ENCODE measurements at places on chromosomes 4 and X. TPM values are rescaled to one million over a fixed set of nuclear protein-coding genes. Genes with fewer than 3 reads are reported as not detected.

Gene BTK
- not detected for polyA plus RNA-seq

Gene SPANXC
- not detected for polyA plus RNA-seq

Gene FRAS1
- polyA plus RNA-seq, result 1.3 TPM

Gene ZNF630
- 0.76 TPM for polyA plus RNA-seq

Gene PROM1
- not detected for polyA plus RNA-seq

Gene DMRTC1
- not detected for polyA plus RNA-seq

Gene CCDC160
- polyA plus RNA-seq, result not detected

Gene TASL
- not detected for polyA plus RNA-seq

Gene DMD
- 1.2 TPM for polyA plus RNA-seq

Gene SLC10A7
- 3.3 TPM for polyA plus RNA-seq

Gene BMP15
- not detected for polyA plus RNA-seq

Gene GPM6B
- polyA plus RNA-seq, result 0.01 TPM

Gene GPC3
- 0.06 TPM for polyA plus RNA-seq

- DNase-seq, result no peak
Observed at GRCh38 chrX:87874043-87874442, 356.4 kb downstream of the KLHL4 start.

DNA sequence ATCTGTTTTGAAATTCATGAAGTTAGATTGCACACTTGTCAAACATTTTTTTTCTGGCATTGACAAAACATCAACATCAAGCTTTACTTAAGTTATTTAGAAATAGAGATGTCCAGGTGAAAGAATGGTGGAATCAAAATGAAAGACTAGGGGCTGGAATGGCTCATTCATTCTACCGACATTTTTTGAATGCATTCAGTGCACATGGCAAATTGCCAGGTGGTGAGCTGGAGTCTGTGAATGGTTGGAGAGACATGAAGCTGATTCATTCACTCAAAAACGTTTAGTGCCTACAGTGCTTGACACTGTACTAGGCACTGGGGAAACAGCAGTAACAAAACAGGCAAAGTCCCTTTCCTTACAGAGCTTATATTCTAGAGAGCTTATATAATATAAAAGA lies 292.4 kb downstream of the PPP1R2C start:
- DNase-seq, result peak; percentile 20

DNA sequence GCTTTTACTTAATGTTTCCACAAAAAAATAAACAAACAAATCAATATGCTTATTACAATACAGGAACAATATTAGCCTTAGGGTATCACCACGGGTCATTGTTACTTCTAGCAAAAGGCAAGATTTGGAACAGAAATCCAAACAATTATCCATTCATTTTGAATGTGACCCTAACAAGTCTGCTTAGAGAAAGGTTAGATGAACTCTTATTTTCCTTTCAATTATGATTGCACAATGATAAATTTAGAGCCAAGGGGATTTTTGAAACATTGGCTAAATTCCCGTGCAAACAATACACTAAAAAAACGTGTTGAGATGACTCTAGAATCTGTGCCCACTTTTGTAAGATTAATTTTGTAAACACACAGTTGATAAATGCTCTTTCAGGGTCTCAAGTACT lies 474.7 kb downstream of the PCDH7 start:
- DNase-seq, result no peak

DNA sequence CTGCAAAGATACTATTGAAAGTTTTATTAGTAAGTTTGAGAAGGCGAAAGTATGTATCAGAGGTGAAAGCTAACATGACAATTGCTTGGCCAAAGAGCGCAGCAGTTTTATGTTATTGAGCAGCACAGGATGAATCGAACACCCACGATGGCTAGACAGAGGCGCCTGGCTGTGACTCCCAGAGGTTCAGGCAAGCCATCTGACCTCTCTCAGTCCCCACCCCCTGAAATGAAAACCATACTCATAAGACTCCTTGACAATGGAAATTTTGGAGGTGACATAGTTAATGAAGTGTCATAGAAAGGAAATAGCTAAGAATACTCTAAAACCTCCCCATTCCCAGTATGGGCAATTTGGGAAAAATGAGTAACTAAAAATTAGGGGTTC lies 70.6 kb downstream of the MGST2 start:
- no peak for DNase-seq

- DNase-seq, result no peak
Observed at GRCh38 chrX:132819711-132820264, 138.6 kb downstream of the HS6ST2 start.

GRCh38 chr4:62070291-62070852 lies 870.2 kb downstream of the ADGRL3 start:
- DNase-seq, result no peak

- no peak for DNase-seq
Observed at GRCh38 chr4:171629737-171630136, 183.5 kb upstream of the GALNTL6 start.

DNA sequence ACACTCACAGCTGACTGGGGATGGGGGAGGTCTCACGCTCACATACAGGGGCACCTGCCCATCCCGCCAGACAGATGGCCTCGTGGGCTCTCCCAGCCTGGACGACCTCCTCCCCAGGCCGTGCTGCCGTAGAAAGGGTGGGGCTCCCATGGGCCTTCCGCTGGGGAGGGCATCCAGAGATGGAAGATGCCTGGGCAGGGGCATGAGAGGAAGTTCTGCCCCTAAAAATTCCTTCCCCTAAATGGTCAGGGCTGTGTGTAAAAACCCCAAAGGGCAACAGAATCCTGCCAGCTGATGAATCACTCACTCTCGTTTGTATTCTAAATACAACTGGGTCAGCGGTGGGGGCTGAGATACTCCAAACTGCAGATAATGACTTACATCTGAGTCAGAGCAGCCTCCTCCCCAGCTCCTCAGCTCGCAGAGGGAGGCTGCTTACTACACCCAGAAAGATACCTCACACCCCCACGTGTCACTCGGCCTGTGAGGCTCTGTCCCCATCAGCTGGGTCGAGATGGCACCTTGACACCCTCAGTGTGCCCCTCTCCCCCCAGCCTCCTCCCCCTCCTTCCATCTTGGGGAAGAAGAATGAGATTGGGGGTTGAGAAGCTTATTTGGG lies 10.1 kb downstream of the WDR1 start:
- peak; percentile 96 for DNase-seq

- DNase-seq, result no peak
Observed at GRCh38 chrX:138519296-138519695, 192.2 kb downstream of the FGF13 start.

DNA sequence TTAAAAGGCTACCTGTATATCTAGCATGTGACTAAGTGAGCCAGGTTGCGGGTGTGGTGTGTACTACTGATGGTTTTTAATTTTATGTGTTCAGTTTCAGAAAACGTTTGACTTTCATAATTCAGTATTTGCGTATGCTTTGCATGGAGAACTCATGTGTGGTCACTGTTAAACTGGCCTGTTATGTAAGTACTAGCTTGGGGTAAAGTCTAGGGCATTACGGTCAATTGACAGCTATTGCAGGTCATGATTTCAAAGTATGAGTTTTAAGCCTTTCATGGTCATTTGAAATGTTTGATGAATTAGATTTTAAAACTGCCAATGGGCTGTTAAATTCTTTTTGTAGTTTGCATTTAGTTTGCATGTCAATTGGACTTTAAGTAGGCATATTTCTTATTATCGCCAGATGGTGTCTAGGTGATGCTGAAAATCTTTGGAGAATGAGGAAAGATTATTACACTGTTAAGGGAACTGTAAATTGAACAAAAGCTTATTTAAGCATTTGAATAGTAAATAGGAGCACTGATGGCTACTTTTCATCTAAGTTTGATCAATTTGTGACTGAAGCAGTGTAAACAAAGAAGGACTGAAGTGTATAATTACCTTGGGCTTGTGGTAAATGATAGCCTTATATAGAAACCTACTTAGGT lies 563.4 kb downstream of the DACH2 start:
- no peak for DNase-seq

DNA sequence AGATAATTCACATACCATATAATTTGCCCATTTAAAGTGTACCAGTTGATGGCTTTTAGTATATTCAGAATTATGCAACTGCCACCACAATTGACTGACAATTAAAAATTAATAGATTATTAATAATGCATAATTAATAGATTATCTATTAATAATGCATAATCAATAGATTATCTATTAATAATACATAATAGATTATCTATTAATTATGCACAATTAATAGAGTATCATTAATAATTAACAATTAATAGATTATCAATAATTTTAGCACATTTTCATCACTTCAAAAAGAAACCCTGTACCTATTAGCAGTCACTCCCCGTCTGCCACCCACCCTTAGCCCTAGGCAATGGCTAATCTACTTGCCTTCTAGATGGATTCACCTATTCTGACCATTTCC lies 108.6 kb upstream of the NR3C2 start:
- no peak for DNase-seq

DNA sequence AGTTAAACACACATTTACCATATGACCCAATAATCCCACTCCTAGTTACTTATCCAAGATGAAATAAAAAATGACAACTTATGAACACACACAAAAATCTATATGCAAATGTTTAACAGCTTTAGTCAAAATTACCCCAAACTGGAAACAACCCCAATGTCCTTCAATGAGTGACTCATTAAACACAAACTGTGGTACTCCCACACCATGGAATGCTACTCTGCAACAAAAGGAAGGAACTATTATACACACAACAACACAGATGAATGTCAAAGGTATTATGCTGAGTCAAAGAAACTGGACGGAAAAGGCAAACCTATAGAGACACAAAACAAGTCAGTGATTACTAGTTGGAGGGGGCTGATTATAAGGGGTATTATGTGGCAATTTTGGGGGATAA lies 40.5 kb downstream of the MED14 start:
- peak; percentile 9 for DNase-seq

DNA sequence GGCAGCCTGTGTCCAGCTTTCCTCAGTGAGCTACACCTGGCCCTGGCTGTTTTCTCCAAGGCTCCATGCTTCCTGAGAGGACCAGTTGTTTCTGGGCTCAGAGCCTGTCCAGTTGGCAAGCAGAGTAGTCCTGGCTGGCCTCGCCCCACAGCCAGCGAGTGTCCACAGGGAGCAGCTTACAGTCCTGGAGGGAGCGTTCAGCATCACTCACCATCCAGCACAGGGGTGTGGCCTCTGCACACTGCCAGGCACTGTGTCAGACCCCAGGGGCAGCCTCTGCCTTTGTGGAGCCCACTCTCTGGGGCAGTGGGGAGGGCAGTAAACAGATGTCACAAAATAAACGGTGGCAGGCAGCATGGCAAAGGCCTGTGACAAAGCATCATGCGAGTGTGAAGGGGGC lies 23.9 kb downstream of the EVC start:
- DNase-seq, result no peak

DNA sequence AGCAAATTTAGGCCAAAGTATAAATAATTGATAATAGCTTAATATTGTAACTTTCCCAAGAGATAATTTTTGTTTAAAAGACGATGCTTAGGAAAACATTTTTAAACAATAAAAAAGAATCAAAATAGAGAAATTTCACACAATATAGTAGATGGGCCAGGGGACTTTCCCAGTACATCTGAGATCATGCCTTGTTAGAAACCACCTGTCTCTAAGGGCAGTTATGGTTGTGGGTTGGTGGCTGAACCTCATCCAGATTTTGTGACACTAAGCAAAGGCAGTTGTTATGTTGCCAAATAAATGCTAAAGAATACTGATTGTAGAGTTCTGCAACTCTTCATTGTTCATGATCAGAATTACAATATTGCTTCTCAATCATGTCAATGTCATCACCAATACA lies 270.6 kb downstream of the BANK1 start:
- no peak for DNase-seq

DNA sequence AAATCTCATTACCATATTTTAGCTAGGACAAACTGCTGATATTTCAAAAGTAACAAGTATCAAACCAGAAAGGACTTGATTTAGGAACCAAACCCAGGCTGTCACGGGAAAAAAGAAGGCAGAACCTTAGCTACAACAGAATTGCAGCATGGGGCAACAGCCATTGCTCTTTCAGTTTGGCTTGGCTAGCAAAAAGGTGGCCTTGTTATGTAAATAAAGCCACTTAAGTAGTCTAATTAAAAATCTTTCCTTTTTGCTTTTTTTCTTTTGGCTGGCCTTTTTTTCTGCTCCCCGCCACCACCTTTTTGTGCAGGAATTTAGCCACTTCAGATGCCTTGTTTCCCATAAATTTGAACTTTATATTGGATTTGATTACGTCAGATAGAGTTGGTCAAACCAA lies 235.9 kb downstream of the CPXCR1 start:
- DNase-seq, result no peak

DNA sequence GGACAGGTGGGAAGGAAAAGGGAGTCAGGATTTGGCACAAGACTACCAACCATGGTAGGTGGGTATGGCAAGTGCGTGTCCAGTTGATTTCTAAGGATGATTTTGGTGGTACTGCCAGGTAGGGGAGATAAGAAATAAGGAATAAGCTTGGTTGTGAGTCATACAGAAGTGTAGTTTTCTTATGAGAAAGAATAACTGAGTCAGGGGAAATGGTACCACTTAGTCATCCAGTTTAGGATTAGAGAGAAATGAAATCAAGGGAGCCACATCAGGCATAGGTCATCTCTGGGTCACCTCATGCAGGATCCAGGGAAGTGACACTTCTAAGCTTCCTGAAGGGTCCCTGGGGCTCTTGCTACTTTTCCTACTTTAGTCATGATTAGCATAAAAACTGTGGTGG lies 107.1 kb upstream of the C1GALT1C1 start:
- DNase-seq, result no peak

GRCh38 chr4:10753336-10753735 lies 68.8 kb upstream of the CLNK start:
- no peak for DNase-seq

DNA sequence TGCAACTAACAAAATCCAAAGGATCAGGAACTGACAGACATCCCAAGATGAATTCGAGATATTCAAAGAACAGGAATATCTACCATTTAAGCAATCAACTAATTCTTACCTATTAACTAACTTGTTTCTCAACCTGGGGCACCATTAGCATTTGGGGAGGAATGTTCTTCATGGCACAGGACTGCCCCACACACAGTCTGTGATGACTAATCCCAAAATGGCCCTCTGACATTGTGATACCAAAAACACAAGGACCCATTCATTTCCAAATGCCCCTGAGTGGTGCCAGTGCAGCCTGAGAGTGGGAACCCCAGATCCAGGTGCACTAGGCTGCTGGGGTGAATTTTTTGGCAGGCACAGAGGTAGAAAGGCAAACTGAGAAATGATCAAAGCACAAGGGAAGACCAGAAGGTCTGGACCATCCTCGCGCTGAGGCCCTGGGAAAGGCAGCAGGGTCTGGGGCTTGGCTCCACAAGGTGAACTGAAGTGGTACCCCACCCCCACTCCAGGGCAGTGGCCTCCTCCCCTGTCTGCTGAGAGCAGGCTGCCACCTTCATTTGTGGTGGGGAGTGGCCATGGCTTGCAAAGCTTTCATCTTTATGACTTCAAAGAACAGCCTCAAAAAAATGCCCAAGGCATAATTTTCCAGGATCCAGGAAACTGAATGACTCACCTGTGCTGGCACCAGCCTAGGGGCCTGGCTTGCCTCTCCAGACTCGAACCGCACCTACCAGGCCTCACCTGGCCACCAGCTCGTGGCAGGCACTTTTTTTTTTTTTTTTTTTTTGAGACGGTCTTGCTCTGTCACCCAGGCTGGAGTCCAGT lies 122.4 kb downstream of the BCOR start:
- DNase-seq, result no peak

DNA sequence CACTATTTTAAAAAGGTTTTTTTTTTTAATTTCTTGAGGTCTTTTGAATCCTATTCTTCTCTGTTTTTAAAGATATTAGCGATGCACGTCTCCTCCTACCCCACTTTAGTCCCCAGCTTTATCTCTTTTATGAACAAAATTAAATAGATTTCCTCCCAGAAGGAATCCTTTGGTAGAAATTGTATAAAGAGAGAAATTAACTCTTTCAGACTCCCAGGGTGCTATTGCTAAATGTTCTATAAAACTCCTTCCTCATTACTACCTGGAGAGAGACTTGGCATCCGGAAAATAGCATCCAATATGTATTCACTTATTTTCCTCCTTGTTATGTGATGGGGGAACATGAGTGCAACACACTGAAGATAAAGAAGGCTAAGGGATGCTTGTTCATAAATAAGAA lies 16.5 kb upstream of the PACRGL start:
- no peak for DNase-seq
